H4 (cell line): ENCODE measurements at places on chromosomes 2 and 18. TPM values are rescaled to one million over a fixed set of nuclear protein-coding genes. Genes with fewer than 3 reads are reported as not detected.

The PTRHD1 gene
- total RNA-seq: 24.9 and 31.3 TPM in 2 replicates

The FARP2 gene
- total RNA-seq: 23.6 and 29.4 TPM in 2 replicates

The DAW1 gene
- total RNA-seq: not detected in 2 replicates

The GRHL1 gene
- total RNA-seq: 0.25 TPM in 1 of 2 replicates, not detected in the other

The SCN2A gene
- total RNA-seq: 0.10 and 0.64 TPM in 2 replicates
